NCI-H1417 (cell line): ENCODE measurements at places on chromosomes 6 and 20.

DNA sequence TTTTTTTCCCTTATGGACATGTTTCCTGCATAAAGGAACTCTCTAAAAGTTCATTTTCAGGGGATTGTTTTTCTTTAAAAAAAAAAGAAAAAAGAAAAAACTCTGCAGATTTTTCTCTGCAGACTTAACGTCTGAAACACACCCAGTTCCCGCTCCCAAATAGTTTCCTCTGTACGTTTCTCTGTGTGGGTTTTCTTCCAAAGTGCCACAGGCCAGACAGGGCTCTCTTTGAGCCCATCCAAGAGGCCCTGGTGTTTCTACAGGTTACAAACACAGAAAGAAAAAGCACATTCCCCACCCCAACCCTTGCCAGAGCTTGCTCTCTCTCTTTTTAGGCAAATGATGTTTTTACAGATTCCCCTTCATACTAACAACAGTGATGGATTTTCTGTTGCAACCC is 258.6 kb downstream of the FNDC1 start:
- no peak for DNase-seq

- DNase-seq = no peak
Measured at GRCh38 chr6:38215651-38216311, 396.3 kb downstream of the ZFAND3 start.

- DNase-seq = no peak
Measured at GRCh38 chr20:25078662-25079061, 3.3 kb downstream of the VSX1 start.

DNA sequence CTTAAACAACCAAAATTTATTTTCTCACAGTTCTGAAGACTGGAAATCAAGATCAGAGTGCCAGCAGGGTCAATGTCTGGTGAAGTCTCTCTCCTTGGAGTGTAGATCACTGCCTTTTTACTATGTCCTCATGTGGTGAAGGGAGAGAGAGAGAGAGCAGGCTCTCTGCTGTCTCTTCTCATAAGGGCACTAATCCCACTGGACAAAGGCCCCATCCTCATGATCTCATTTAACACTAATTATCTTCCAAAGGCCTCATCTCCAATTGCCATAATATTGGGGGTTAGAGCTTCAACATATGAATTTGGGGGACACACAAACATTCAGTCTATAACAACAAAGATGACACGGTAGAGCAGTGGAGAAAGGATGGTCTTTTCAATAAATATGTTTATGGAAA is 27.4 kb downstream of the SOBP start:
- no peak for DNase-seq

GRCh38 chr6:163607792-163608191 is 193.3 kb downstream of the QKI start:
- no peak for DNase-seq

GRCh38 chr6:41696788-41697187 is 38.6 kb downstream of the TFEB start:
- peak; percentile 12 for DNase-seq

DNA sequence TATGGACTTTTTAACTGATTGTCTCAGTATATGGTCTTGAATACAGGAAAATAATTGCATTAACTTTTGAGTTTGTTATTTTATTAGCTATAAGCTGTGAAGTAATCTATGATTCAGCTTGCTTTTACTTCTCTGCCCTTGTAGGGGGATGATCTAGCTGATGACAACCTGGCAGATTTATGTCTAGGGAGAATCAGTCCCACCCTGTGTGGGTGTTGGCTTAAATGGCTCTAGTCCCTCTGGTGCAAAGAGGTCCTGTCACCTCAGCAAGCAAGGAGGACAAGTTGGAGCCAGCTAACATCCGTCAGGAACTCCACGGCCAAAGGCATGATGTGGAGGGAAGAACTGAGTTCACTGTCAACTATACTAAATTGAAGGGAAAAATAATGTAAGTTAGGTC is 495.3 kb downstream of the BMP2 start:
- no peak for DNase-seq

DNA sequence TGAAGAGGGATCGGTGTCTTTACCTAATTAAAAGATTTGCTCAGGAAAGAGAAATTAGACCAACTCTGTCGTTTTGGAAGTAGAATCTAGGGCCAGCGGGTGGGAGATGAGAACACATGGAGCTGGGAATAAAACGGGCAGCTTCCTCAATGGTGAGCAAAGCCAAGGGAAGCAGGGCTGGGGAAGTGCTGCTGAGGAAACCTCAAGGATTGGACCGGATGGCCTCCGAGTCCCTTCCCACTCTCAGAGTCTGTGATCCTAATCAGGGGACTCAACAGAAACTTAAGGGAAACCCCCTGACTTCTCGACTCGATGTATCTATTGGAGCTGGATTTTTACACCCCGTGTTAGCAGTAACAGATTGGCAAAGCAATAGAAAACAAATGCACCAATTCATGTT is 10.8 kb downstream of the GCNT2 start:
- DNase-seq = no peak

GRCh38 chr6:3336066-3336786 is 77.5 kb downstream of the PSMG4 start:
- DNase-seq = no peak

GRCh38 chr6:75113446-75113845 is 92.4 kb downstream of the COL12A1 start:
- DNase-seq = no peak

- DNase-seq = no peak
Measured at GRCh38 chr20:17928211-17928611, 40.4 kb downstream of the SNX5 start.

GRCh38 chr6:13417431-13417830 is 70.0 kb downstream of the GFOD1 start:
- DNase-seq = no peak

- DNase-seq = peak; percentile 79
Measured at GRCh38 chr6:26155061-26155930, 68.1 kb downstream of the HFE start.

- no peak for DNase-seq
Measured at GRCh38 chr6:111759331-111759835, 113.9 kb downstream of the FYN start.

- peak; percentile 1 for DNase-seq
Measured at GRCh38 chr6:27565839-27566779, 93.2 kb upstream of the ZNF184 start.

- no peak for DNase-seq
Measured at GRCh38 chr6:5099537-5099936, 14.4 kb downstream of the PPP1R3G start.

DNA sequence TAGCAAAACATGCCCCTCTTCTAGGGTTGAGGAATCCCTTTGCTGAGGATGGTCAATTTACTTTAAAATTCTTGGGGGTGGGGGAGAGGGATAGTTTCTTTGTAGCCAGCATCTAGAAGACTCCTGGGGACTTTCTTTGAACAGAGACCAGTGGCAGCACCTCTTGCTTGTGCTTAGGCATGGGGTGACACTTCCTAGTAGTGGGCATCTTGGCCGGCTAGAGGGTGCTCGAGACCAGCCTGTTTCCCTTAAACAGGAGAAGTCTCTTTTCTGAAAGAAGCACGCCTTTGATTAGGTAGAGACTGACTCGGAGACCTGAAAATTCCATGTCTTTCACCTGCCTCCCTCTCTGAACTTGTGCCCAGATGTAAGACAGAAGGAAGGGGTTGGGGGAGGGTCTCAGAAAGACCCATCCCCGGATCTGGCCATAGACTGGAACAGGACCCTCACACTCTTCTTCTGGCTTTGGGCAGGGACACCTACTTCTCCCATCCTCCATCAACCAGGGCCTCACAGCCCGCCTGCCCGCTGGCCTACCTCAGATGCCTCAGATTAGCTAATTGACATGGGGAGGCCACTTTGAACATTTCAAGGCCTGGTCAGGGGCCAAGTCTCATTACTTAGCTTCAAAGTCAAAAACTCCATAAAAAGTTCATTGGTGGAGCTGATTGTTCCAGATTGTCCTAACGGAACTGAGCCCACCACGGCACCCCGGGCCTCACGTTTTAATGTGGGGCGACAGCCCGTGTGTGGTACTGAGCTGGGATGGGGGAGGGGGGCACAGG is 172.2 kb downstream of the CDC5L start:
- DNase-seq = no peak

DNA sequence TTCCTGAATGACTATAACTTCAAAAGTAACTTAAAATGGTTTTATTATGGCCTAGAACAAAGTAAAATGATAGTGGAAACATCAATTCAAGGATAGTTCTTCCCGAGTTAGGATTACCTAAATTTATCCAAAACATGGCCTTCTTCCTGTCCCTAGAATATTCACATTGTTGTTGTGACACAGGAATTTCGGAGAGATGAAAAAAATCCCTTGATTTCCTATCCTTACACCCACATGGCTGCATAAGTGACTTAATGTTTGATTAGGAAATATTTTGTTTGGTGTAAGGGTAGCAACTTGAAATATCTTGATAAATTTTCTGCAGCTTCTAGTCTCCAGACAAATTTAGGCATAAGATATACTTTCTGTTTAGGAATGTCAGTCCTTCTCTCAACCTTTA is 27.8 kb downstream of the ZNF451 start:
- DNase-seq = no peak

DNA sequence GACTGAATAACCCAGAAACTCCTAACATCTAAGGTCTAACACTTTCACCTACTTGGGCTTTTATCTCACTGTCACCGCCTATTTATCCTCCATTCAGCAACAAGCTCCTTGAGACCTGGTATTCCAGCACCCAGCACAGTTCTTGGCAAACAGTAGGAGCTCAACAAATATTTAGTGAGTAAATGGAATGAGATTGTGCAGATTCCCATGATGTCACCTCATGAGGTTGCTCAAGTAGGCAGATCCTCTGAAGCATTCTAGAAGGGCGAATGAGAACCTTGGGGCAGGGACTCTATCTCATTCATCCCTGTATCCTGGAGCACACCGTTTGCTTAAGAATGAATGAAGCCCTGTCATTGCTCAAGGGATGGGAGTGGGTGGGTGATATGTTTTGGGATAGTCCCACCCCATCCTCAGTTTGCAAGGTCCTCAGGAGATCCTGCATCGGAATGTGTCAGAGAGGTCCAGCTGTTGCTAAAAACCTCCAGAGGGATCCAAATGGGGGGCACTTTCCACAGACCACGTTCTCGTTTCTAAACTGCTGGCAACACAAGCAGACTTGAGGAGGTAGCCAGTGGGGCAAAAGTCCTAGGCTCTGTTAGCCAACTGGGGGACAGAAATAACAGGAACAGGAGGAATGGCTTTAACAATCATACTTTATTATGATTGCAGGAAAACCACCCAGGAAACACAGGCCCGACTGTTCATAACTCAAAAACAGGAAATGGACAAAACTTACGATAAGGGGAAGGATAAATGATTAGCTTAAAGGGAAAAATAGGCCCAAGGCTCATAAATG is 42.0 kb downstream of the EDN1 start:
- no peak for DNase-seq

GRCh38 chr6:114138577-114139248 is 167.8 kb upstream of the HDAC2 start:
- no peak for DNase-seq

DNA sequence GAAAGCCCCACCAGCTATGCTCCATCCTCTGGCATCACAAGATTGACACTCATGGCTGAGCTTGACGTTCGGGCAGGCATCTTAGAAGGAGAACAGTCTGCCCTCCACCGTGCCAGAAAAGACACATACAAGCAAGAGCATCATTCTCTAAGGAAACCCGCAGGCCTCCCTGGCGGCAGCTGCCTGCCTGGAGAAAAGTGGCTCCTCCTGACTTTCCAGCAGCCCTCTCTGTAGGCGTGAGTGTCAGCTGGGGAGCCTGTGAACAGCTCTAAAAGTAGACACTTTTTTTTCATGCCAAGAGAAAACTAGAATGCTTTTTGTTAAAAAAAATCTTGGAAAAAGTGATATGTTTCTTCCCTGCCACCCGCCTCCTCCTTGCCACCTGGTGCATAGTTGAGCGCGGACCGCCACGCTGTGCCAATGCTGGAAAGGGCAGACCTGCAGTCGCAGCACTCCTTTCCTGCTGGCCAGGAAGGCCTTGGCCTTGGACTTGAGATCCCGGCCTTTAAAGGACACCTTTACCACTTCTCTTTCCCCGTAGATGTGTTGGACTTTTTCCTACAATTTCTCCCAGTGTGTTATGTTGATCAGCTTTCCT is 29.7 kb upstream of the INSM1 start:
- no peak for DNase-seq

- no peak for DNase-seq
Measured at GRCh38 chr20:50582092-50582491, 71.9 kb downstream of the PTPN1 start.

DNA sequence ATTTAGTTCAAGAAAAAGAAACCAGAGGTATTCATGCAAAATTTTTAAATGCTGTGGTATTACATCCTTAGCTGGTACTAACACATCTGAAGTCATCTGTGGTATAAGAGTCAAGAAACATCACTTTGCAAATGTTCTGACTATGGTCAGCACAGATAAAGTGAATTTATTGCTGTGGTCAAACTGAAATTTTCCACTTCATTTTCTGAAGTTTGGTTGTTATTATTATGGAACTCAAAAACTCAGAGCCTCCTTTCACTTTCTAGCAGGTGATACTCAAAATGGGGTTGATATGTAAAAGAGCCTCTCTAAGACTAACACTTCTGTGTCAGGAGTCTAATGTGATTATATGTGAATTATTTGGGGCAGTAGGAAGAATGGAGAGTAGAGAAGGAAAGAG is 257.8 kb downstream of the RNGTT start:
- DNase-seq = no peak

DNA sequence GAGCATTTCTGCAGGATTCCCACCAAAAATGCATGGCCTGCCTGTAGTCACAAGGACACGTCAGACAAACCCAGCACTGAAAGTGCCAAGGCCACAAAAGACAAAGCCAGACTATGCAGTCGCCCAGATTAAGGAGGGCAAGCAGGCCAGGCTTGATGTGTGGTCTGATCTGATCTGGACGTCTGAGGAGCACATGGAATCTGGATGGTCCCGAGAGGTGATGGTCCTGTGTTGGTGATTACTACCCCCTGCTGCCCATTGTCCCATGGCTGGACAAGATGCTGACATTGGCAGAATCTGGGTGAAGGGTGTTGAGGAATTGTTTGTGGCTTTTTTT is 17.1 kb downstream of the NPEPL1 start:
- DNase-seq = no peak

DNA sequence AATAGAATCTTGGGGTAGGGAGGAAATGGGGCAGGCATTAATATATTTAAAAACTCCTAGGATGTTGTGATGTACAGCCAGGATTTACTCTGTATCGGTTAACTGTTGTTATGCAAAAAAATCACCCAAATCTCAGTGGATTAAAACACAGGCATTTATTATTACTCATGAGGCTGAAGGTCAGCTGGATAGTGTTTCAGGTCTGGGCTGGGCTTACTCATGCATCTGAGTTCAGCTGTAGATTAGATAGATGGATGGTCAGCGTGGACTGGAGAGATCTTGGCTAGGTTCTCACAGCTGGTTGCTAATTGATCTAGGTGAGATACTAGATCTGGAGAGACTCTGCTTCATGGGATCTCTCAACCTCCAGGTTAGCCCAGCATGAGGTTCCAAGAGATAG is 131.4 kb downstream of the BTBD3 start:
- DNase-seq = no peak

DNA sequence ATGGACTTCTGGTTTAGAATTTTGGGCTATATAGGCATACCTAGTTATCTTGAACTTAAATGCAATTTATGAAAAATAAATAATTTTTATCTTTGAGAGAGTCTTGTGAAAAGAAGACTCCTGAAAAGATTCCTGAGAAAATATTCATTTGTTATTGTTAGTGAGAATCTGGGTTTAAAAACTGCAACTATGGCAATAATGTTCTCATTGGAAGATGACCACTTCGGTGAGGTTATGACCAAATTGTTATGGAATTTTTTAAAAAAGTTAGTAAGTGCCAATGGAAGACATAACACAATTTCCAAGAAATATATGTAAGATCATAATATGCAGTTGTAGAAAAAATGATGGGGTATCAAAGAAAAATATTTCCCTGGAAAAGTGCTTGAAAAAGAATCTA is 46.3 kb downstream of the GRIK2 start:
- DNase-seq = no peak
